ENCODE measurements at places on chromosomes 1 and 21.

- DNase-seq, result no peak
Observed at GRCh38 chr1:105243411-105243810, 1493.7 kb downstream of the AMY1C start.

DNA sequence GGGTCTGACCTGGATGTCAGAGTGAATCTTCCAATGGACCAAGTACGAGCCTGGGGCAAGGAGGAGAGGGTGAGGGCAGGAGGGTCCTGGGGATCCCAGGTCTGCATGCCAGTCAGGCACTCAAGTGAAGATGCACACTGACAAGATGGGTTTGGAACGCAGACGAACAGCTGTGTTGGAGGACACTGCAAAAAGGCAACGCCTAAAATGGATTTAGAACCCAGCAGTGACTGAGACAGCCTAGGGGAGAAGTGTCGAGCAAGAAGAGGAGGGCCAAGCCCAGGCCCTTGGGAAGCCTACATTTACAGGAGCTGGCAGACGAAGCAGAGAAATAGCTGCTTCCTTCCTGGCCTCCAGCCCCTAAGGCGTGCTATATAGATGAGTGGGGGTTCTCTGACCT, 25.8 kb downstream of the NOL9 start:
- no peak for DNase-seq

GRCh38 chr21:36628106-36628505, 70.8 kb upstream of the SIM2 start:
- no peak for DNase-seq

DNA sequence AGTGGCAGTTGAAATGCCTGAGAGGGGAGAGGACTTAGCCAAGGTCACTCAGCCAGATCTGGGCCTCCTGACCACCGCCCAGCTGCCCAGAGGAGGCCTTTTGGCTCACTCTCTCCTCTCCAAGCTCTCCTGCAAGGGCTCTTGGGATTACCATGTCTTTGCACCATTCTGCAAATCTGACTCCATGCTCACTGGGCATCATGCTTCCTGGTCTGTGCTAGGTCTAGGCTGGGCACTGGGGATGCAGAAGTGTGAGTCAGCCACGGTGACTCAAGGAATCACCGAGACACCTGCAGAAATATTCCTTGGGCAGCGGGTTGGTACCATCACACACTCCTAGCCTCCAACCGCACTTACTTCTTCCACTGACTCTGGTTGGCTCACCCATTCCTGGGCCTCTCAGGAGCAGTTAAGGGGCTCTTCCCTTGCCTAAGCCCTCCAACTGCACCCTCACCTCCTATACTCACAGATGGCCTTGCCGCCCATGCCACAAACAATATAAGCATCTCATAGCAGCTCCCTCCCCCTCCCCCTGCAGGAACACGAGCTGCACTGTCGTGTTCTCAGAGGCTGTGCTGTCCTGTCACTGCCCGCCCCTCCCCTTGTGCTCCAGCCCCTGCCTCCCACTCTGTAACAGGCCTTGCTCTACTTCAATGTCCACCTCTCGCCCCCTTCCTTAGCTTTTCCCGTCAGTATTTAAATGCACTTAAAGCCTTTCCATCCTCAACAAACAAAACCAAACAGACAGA, 34.8 kb downstream of the CDCP2 start:
- no peak for DNase-seq

GRCh38 chr21:15964236-15964855, 234.6 kb downstream of the USP25 start:
- no peak for DNase-seq

DNA sequence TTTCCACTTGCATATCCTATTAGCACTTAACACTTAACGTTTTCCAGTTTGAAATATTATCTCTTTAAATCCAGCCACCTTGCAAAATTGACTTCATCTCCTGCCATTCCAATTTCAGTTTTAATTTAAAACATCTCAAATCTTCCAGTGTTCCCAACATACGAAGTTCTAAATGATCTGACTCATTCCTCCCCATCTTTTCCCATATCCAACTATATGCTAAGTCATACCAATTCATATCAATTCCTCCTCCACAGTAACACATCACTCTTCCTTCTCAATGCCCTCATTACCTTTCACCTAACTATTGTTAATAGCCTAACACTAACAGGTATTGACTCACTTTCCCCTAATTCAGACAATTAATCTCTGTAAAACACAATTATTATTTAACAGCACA, 2.8 kb downstream of the PSMA5 start:
- DNase-seq, result no peak

DNA sequence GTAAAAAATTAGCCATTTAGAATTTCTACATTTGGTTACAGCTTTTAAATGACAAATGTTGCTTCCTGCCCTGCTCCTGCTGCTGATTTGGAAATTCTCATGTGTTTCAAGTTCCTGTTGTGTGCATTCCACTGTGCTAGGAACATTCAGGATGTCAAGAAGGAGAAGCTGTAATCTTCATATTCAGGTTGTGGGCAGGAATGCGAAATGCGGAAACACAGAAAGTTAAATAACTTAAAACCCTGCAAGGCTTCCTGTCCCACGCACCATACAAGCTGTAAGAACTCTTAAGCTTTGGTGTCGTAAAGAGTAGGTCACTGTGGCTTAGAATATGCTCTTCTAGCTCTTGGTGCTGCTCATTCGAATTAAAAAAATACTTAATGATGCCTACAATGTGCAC, 52.6 kb downstream of the S100B start:
- DNase-seq, result no peak

DNA sequence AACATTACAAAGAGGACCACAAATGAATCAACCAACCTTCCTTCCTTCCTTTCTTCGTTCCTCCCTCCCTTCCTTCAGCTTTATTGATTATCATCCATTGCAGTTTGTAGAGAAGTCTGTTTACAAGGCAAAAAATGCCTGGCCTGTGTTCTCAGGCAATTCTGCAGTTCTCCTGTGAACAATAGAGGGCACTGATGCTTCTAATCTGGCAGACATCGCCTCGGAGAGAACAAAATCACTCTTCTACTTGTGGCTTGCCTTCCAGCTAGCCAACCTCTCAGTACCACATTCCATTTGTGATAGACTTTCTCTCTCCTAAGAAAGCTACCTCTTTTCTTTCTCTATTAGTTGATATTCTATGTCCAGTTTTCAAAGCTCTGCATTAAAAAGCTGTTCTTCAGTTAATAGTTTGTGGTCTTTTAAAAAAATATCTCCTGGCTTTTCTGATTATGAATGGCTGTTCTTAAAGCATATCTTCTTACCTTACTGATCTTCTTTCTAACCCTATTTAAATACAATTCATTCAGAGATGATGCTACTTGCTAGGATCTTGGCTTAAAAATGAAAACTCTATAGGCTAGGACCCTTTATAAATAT, 26.9 kb upstream of the ESRRG start:
- DNase-seq, result peak; percentile 27

GRCh38 chr1:13623021-13623637, 39.5 kb downstream of the PDPN start:
- no peak for DNase-seq

DNA sequence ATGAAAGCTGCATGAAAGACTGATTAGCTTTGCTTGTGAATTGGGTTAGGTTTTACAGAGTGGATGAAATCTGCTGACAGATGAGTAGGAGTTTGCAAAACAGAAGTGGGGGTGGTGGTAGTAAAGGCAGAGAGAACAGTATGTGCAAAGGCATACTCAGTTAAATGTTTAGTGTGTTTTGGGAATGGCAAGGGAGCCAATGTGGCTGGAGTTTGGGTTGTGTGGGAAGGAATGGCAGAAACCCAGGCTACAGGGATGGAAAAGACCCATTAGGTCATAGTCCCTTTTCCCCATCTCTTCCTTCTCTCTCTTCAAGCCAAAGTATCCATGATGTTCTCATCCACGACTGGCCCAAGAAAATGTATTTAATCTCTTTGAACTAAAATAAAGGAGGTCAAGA, 362.2 kb upstream of the LYPLAL1 start:
- DNase-seq, result no peak

DNA sequence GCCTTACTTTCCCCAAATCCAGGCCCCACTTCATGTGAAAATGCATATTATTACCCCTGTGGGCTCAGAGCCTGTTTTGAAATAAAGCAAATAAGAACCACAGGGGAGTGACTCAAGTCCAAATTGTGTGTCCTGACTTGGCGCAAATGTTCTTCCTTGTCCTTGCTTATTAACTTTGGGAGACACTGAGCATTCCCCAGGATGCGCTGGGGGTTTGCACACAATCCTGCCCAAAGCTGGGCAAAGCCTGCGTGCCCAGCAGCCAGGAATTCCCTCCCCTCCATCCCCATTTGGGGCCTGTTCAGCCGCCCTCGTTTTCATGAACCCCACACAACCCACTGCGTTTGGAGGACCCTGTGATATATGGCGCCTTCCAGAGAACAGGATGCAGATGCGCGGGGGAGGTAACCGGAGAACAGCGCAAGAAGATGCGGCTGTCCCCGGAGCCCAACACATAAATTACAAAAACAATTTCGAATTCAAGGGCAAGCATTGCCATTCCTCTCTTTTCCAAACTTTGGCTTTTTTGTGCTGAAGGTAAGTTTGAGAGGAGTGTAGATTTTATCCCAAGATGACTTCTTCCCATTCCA, 42.4 kb upstream of the CLDN14 start:
- DNase-seq, result no peak

DNA sequence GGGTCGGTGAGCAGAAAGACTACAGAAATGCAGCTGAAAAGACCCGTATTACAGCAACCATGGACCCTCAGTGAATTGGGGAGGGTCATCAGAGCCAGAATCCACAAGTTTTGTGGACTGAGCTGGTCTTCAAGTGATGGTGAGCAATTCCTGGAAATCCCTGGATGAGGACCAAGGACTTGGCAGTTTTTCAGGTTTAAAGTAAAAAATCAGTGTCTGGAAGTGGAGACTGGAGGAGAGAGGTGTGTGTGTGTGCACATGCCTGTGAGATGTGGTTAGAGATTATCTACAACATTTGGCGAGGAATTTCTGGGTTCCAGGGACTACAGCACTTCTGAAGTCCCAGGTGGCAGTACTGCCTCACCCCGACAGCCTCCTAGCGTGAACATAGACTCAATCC, 56.4 kb downstream of the KIRREL1 start:
- no peak for DNase-seq

- peak; percentile 86 for DNase-seq
Observed at GRCh38 chr1:26826261-26827105, at the start of gene ZDHHC18. Gene ZDHHC18, plus strand, starts transcription at chr1:26826688. Its CDS starts 117 bp downstream, at chr1:26826805.

DNA sequence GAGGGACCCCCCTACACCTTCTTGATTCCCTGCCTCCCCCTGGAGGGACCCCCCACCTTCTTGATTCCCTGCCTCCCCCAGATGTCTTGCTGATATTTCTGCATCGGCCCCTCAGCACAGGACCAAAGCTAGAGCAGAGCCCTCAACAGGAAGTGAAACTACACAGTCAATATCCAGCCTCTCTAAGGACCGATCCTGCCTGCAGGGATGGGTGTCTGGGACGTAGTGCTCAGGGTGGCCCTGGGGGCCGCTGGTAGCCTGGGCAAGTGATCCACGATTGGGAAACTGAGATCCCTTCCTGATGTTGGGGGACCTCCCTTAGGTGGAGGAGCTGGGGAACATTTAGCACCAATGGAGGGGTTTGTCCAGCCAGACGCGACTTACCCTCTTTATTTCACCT, 3.9 kb upstream of the LEFTY2 start:
- no peak for DNase-seq

GRCh38 chr1:174976436-174977108, 23.2 kb upstream of the CACYBP start:
- DNase-seq, result no peak

GRCh38 chr1:47280142-47280541, 33.8 kb downstream of the STIL start:
- DNase-seq, result no peak

All from H1 (cell line).